ENCODE measurements at places on chromosomes 7 and 10.

GRCh38 chr10:79246606-79247275 lies 100.5 kb upstream of the PPIF start:
- H3K36me3 ChIP-seq = peaks cover 10% of the 10 kb centered on the region
- H3K4me1 ChIP-seq = peaks cover 59% of the 10 kb centered on the region
- H3K4me3 ChIP-seq = no peak overlapping the region
- DNase-seq = peak; percentile 97
- H3K27ac ChIP-seq = peak overlapping the region; percentile 77

DNA sequence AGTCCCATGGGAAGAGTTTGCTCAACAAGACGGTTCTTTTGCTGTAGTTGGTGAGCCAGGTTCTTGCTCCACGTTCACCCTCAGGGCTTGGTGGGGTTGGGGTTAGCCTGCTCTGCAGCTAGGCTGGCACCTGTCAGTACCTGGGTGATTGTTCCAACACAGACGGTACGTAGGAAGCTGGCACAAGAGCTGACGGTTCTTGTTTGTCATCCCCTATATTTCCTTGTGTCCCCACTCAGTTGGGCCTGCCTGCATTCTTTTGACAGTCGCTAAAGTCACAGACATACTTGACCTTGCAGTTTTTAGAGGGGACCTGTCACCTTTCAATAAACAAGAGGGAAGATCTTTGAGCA lies 40.2 kb upstream of the SYPL1 start:
- peaks cover 27% of the 10 kb centered on the region for H3K27me3 ChIP-seq
- DNase-seq = no peak
- peaks cover 7% of the 10 kb centered on the region for H3K4me1 ChIP-seq
- no peak overlapping the region for H3K27ac ChIP-seq

DNA sequence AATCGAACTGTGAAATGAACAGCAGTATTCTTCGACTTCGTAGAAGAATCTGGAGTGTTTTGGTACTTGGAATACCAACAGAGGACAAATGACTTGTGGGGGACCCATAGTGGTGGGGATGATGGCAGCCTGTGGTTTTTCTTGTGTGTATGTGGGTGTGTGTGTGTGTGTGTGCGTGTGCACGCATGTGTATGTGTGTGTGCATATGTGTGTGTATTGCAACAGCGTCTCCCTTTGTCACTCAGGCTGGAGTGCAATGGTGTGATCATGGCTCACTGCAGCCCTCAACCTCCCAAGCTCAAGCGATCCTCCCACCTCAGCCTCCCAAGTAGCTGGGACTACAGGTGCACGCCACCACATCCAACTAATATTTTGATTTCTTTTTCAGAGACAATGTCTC lies 9.4 kb upstream of the YWHAG start:
- no peaks in the 10 kb centered on the region for H3K36me3 ChIP-seq
- no peak overlapping the region for H3K4me3 ChIP-seq
- H3K4me1 ChIP-seq = peaks cover 15% of the 10 kb centered on the region
- H3K27ac ChIP-seq = no peak overlapping the region

GRCh38 chr7:136309407-136309806 lies 332.2 kb upstream of the MTPN start:
- H3K27ac ChIP-seq = no peak overlapping the region
- no peaks in the 10 kb centered on the region for H3K27me3 ChIP-seq
- no peak overlapping the region for H3K4me3 ChIP-seq
- no peak for DNase-seq
- H3K36me3 ChIP-seq = no peaks in the 10 kb centered on the region

DNA sequence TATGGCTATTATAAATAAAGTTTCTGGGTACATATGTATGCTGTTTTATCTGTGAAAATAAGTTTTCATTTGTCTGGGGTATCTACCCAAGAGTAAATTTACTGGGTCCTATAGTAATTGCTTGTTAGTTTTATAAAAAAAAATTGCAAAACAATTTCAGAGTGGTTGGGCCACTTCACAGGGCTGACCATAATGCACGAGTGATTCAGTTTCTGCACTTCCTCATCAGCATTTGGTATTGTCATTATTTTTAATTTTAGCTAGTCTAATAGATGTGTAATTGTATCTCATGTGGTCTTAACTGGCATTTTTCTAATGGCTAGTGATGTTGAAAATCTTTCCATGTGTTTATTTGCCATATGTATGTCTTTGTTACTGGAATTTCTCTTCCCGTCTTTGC lies 452.4 kb upstream of the AKR1E2 start:
- no peaks in the 10 kb centered on the region for H3K36me3 ChIP-seq
- H3K4me3 ChIP-seq = no peak overlapping the region
- H3K4me1 ChIP-seq = peaks cover 13% of the 10 kb centered on the region
- peak overlapping the region; percentile 58 for H3K27ac ChIP-seq
- no peaks in the 10 kb centered on the region for H3K27me3 ChIP-seq

GRCh38 chr7:146720195-146720594 lies 603.6 kb downstream of the CNTNAP2 start:
- H3K36me3 ChIP-seq = no peaks in the 10 kb centered on the region
- no peaks in the 10 kb centered on the region for H3K27me3 ChIP-seq
- no peak overlapping the region for H3K27ac ChIP-seq
- no peak for DNase-seq
- no peak overlapping the region for H3K4me3 ChIP-seq

DNA sequence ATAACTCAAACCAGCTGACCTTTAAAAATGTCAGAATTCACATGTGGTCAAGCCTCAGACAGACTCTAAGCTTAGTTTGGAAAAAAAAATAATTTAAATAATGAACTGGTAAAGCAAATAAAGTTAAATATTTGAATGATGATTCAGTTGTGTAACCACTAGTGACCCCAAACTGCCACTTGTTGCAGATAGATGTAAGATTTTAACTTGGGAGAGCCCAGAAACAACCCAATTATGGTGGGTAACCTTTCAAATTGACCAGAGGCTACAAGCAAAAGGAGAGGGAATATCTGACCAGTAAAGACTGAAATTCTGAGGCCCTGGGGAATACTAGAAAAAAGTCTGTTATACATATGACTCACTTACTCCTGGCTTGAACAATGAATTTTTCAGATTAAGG lies 268.1 kb downstream of the HPSE2 start:
- no peaks in the 10 kb centered on the region for H3K27me3 ChIP-seq
- no peak for DNase-seq
- no peaks in the 10 kb centered on the region for H3K4me1 ChIP-seq
- H3K27ac ChIP-seq = no peak overlapping the region

DNA sequence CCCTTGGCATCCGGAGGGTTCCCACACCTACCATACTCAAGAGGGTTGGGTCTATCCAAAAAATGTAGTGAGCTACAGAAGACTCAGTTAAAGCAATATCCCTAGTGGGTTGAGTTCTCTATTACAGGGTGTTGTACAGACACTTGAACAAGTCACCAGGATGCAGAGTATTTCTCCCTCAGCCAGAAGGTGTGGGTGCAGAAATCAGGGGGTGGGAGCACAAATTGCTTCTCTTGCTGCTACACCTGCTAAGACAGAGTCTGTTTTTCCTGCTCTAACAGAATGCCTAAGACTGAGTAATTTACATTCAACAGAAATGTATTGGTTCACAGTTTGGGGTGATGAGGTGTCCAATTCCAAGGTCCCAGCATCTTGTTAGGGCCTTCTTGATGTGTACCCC lies 433.4 kb downstream of the TCERG1L start:
- no peaks in the 10 kb centered on the region for H3K36me3 ChIP-seq
- no peak overlapping the region for H3K4me3 ChIP-seq
- no peaks in the 10 kb centered on the region for H3K27me3 ChIP-seq
- no peak overlapping the region for H3K27ac ChIP-seq

- DNase-seq = peak; percentile 54
- H3K36me3 ChIP-seq = peaks cover 90% of the 10 kb centered on the region
- H3K27me3 ChIP-seq = no peaks in the 10 kb centered on the region
- H3K4me1 ChIP-seq = peaks cover 10% of the 10 kb centered on the region
These were observed 116.0 kb downstream of the LARP4B start for GRCh38 chr10:815338-816090.

DNA sequence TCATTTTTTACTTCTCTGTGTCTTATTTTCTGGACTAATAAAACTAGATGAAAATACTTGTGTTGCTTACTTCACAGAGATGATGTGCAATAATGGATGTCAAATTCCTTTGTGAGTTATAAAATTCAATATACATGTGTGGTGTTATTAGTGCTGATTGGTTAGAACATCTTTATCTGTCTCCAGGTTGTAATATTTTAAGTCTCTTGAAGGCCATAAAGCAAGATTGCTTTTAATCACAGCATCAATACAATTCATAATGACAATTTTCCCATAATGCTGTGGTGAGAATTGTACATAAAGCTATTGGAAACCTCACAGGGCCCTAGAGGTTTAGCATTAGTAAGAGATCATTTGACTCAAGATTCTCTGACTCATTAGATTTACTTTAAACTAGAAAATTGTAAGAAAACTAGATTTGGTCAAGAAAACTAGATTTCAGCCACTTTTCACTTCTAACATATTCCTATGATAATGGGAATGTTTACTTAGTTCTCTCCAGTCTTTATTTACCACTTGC lies 963.7 kb downstream of the REEP3 start:
- H3K4me3 ChIP-seq = no peak overlapping the region
- no peaks in the 10 kb centered on the region for H3K36me3 ChIP-seq
- DNase-seq = no peak
- H3K27me3 ChIP-seq = no peaks in the 10 kb centered on the region
- no peaks in the 10 kb centered on the region for H3K4me1 ChIP-seq
- H3K27ac ChIP-seq = no peak overlapping the region

DNA sequence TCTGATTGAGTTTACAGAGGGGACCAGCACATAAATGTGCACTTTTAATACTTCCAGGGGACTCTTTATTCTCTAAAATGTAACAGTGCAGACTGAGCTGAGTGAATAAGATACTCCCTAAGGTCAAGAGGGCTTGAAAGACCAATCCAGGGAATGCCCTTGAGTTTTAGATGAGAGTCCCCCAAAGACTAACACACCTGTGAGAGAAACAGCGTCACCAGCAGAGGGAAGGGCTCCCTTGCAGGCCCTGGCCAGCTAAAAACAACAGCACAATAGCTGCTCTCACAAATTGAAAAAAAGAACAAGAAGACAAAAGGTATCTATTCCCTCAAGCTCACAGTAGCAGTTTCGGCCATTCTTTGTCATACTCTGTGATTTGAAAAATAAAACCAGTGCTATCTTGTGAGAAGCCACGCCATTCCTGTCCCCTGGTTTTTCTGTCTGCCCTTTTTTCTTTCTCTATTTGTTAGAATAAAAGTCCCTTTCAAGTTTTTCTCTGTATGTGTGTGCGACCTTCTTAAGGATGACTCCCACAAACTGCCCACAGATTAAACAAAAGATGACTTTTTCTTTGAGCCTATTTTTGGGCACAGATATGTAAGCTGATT lies 230.4 kb upstream of the BMPER start:
- no peaks in the 10 kb centered on the region for H3K36me3 ChIP-seq
- H3K4me3 ChIP-seq = no peak overlapping the region
- H3K27ac ChIP-seq = no peak overlapping the region
- no peaks in the 10 kb centered on the region for H3K27me3 ChIP-seq
- H3K4me1 ChIP-seq = peaks cover 5% of the 10 kb centered on the region

DNA sequence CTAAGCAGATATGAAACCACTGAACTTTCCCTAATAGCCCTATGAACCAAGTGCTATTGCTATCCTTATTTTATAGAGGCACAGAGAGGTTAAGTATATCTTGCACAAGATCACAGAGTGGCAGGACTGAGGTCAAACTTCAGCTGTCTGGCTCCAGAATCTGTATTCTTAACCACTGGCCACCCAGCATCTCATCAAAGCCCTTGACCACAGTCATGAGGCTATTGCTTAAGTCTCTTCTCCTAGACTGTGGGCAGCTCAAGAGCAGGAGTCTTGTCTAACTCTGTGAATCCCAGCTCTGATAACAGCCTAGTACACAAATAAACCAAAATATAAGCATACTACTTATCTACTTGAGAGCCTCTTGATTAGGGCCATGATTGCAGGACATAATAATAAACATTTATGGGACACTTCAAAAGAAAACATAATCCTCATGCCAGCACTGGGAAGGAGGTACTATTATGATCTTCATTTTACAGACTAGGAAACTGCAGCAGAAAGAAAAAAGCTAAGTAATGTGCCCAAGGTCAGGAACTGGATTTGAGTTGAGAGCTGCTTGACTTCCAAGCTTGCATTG lies 22.4 kb upstream of the SMC3 start:
- peaks cover 4% of the 10 kb centered on the region for H3K27me3 ChIP-seq
- no peaks in the 10 kb centered on the region for H3K36me3 ChIP-seq
- H3K4me1 ChIP-seq = no peaks in the 10 kb centered on the region
- DNase-seq = peak; percentile 15

DNA sequence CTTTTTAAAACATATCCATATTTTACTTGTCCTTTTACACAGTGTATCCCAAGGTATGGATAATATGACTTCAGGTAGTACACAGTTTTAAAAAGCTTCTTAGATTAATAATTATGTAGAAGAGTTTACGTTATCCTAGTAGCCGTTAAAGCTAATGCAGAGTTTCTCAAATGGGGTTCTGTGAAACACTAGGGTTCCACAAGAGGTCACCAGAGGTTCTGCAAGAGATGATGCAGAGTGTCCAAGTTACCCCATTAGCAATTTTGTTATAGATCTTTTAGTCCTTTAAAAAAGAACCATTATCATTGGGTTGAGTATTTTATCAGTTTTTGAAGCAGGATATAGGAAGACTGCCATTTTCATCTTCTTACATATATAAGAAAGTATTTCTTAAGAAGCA lies 298.9 kb upstream of the HPS1 start:
- H3K27me3 ChIP-seq = no peaks in the 10 kb centered on the region
- H3K4me3 ChIP-seq = no peak overlapping the region
- H3K27ac ChIP-seq = no peak overlapping the region

- peaks cover 5% of the 10 kb centered on the region for H3K4me1 ChIP-seq
- no peaks in the 10 kb centered on the region for H3K36me3 ChIP-seq
- peak; percentile 18 for DNase-seq
- no peaks in the 10 kb centered on the region for H3K27me3 ChIP-seq
These were observed 9.8 kb upstream of the STEAP4 start for GRCh38 chr7:88316456-88316855.

DNA sequence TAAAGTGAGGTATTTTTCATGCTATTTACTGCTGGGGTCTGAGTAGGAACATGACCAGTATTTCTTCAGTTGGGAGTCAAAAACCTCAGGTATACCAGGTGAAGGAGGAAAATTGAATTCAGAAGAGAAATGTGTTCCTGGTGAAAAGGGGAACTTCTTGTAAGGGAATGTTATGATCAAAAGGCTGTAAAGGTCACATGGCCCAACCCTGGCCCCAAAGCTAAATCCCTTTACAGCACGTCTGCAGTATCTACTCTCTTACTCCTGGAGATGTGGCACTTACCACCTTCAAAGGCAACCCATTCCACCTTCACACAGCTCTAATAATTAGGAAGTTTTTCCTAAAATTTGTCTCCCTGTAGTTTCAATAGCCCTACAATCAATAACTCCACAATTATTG lies 15.2 kb downstream of the PIK3AP1 start:
- H3K4me3 ChIP-seq = no peak overlapping the region
- no peak overlapping the region for H3K27ac ChIP-seq
- no peaks in the 10 kb centered on the region for H3K36me3 ChIP-seq
- no peak for DNase-seq
- no peaks in the 10 kb centered on the region for H3K27me3 ChIP-seq

GRCh38 chr7:35546691-35547429 lies 148.1 kb downstream of the HERPUD2 start:
- H3K27ac ChIP-seq = no peak overlapping the region
- H3K4me1 ChIP-seq = no peaks in the 10 kb centered on the region
- peaks cover 12% of the 10 kb centered on the region for H3K27me3 ChIP-seq
- H3K4me3 ChIP-seq = no peak overlapping the region

GRCh38 chr7:79357101-79357500 lies 96.4 kb downstream of the MAGI2 start:
- DNase-seq = no peak
- H3K27ac ChIP-seq = no peak overlapping the region
- no peaks in the 10 kb centered on the region for H3K27me3 ChIP-seq
- H3K4me1 ChIP-seq = no peaks in the 10 kb centered on the region
